ENCODE measurements at places on chromosomes 5 and 9.

- no peak for DNase-seq
These were observed 132.8 kb upstream of the PAPPA start for GRCh38 chr9:116020801-116021200.

DNA sequence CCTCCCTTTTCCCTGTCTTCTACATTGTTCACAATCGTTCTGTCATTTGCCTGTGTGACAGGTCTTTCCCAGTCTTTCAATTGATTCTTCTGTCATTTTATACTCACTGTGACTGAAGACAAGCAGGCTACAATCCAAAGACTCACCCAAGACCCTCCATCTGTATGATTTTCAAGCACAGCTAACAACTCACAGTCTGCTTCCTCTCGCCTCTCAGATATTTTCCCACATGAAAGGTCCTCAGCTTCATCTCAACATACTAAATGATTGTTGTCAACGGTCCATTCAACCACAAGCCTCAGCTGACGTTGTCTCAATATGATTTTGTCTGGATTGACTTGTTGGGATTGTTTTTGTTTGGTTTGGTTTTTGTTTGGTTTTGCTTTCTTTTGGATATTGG lies 346.5 kb downstream of the NFIB start:
- no peak for DNase-seq

GRCh38 chr5:15487228-15487627 lies 12.8 kb upstream of the FBXL7 start:
- DNase-seq = no peak

DNA sequence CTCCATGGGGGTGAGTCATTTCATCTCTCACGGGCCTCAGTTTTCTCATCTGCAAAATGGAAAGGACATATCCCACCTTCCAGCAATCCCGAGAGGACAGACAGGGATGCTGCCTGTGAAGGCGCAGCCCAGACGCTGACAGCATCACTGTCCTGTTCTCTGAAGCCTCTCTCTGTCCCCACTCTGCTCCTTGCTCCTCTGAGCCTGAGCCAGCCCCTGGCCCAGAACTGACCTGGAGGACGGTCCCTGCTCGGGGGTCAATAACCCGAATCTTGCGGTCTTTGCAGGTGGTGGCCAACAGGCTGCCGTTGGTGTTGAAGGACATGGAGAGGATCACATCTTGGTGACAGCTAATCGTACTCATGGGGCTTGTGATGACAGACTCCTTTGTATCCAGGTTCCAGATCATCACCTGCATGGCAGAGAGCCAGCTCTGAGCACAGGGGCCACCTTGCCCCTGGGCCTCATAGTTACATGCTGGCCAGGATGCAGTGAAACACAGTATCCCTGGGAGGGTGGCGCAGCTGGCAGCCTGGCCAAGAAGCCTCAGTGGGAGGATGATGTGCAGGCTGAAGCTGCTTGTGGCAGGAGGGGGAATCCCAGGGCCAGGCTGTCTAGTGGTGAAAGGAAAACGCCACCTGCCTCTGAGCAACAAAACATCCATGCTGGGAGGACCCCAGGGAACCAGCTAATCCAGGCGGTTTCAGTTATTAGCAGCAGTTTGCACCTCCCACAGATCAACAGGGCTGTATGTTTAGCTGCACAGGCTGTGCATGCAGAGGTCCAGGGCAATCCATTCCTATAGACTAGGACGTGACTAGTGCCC lies 14.0 kb upstream of the TRIM14 start:
- DNase-seq = no peak

DNA sequence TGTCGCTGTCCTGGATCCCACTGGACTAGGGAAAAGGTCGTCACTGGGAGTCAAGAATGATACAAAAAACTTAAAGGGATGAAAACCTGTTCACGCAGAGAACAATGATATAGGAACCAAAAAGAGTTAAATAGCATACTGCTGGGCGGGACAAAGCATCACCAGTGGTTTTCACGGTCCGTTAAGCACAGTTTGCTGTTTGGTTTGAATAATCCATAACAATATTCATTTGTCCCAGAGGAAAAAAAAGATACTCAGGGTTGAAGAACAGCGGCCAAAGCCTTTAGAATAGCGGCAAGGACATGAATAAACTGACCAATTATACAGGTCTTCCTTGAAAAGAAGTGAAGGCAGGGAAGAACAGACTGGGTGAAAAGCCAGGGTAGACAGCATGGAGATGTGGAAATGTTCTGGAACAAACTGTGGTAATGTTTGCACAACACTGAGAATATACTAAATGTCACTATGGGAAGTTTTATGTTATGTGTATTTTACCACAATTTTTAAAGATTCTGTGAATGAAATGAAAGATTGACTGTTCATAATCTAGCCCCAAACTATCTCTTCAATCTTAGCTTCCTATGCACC lies 60.8 kb downstream of the MTMR12 start:
- peak; percentile 71 for DNase-seq

GRCh38 chr9:102551346-102551745 lies 443.8 kb upstream of the CYLC2 start:
- DNase-seq = no peak

- no peak for DNase-seq
These were observed 381.1 kb downstream of the ZNF608 start for GRCh38 chr5:124365361-124365801.

DNA sequence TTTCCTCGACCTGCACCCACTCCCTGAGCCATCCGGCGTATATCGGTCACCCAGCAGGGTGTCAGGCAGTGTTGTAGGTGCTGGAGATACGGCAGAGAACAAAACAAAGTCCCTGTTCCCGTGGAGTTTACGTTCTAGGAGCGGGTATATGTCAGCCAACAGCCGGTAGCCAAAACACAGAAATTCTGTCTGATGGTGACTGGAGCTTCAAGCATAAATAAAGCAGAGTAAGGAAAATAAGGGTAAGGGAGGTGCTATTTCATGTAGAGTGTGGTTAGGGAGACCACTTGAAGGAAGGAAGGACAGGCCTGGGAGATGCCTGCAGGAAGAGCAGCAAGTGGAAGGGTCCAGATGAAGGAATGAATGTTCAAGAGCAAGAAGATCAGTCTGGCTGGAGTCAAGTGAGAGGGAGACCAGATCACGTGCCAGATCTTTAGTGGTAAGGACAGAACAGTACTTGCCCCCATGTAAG lies 783 bp upstream of the ZFR start:
- DNase-seq = peak; percentile 34

GRCh38 chr5:94485067-94485466 lies 133.3 kb downstream of the KIAA0825 start:
- no peak for DNase-seq

DNA sequence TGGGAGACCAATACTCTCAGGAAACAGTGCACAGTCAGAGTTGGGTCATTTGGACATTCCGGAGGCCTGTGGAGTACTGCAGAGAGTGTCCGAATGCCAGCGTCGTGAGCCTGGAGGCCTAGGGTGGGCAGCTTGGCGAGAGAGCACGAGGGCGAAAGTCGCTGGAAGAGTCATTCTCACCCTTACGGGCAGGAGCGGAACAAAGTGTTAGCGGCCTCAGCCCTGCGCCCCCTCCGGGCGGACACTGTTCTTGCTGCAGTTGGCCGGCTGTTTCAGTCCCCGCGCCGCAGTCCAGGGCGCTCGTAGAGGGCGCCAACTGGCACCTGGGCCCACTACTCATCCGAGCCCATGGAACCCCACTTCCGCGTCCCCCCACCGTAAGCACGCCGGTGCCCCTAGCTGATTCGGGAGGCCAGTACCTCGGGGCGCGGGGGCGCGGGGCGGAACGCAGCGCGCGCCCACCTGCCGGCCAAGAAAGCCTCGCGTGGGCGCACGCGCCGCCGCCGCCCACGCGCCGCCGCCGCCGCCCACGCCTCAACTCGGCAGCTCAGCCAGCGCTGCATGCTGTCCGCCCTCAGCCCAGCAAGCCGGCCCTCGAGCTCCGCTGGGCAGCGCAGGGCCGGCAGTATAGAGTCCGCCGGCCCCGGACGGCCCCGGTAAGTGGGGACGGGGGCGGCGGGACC lies 99.7 kb upstream of the CCL21 start:
- DNase-seq = no peak

DNA sequence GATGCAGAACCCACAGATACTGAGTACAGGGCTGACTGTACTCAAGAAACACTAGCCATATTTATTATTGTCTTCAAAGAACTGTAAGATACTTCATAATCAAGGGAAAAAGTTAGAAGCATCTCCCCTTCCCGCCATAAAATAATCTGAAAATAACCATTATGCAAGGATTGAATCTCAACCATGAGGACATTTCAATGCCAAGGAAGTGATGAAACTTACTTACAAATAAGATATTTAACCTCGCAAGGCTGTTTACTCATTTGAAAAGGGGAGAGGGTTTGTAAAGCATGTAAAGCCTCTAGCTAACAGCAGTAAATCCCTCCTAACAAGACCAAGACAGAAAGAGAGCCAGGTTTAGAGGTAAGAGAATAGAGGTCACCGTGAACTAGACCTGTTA lies 6.3 kb downstream of the MYO10 start:
- DNase-seq = no peak

DNA sequence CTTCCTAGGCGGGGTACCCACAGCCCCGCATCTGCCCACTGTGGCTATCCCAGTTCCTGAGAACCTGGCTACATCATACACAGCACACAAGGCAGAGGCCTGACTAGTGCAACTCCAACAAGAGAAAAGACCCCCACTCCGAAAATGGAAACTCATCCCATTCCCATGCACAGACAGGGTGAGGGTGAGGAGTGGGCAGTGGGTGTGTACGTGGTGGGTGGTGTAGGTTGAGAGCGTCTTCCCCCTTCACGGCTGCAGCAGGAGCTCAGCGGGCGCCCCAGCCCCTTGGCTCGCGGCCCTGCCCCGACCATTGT lies 501 bp upstream of the MAP1B start:
- no peak for DNase-seq

- DNase-seq = no peak
These were observed 14.5 kb downstream of the GSN start for GRCh38 chr9:121282277-121283079.

DNA sequence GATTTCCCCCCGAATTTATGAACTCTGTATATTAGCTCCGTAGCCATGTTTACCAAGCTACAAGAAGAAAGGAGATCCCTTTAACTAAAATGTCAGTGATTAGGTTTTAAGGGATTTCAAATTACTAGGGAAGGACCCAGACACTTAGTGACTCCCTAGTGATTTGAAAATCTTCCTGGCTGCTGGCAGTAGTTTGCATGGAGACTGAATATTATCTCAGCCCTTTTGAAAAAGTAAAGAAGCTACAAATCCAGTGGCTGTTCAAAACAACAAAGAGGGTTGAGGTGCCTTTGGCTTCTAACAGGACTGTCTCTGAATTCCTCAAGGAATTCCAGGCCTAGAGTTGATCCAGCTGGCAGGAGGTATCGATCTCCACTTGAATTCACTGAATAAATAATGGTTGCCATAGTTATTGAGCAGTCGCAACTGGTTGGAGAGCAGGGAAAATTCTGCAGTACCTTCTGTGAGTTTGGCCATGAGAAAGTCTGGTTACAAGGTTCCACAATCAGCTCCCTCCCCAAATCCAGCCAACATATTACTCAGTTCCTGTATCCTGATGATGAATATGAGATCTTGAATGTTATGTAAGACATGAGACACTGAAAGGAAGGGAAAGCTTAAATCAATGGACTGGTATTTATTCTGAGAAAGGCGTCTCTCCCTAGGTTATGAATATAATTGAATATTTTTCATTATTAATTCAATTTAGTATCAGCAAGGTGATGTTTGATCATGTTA lies 37.7 kb downstream of the NR4A3 start:
- no peak for DNase-seq

GRCh38 chr5:143896516-143896915 lies 84.6 kb downstream of the HMHB1 start:
- DNase-seq = no peak

DNA sequence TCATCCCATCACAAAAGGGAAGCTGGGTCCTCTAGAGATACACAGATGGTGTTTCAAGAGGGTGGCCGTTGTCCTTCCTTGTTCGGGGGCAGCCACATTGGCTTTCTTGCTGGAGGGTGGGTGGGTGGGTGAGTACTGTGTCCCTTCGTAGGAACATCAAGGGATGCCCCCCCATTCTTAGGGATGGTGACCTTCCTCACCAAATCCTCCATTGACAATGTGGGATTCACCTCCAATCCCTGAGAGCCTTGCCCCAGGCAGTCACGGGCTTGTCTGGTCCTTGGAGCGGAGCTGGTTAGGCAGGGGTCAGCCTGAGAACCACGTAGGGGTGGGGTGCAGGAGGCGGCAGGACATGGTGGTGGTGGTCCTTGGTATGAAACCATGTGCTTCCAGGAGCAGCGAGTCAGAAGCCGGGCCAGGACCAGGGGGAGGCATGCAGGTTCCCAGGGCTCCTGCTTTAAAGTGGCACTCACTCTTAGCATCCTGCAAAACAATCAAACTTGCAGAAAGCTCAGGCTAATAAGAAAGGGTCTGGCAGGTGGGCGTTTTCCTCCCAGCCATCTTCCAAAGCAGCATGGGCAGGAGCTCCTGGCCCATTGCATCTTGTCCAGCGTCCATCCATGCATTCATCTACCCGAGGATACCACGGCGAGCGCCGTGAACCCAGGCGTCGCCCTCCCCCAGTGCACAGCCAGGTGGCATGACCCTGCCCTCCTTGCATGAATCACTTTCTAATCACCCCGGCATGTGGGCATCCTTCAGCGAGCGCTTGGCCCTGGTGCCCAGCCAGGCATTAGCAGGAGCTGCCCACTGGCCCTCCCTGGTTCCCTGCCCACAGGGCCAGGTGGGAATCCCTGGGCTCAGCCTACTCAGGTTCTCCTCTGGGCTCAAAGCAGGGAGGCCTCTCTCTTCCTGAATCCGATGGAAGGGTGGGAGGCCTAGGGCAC lies 76.4 kb downstream of the NTNG2 start:
- no peak for DNase-seq

DNA sequence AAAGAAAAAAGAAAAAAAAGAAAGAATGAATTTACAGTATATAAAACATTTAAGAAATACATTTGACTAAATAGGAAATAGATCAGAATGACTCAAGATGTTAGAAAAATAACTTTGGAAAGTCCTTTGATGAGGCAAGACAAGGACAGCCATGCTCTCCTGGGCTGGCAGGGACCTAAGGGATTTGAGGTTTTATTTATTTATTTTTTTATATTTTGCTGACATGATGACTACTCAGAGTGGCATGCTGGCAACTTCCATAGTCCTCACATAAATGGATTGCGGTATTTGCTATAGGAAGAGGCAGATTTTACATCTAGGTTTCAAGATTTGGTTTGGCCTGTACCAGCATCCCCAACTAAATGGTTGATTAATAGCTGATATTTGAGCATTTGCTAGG lies 17.7 kb downstream of the SLC28A3 start:
- no peak for DNase-seq

- no peak for DNase-seq
These were observed 54.6 kb downstream of the SCAI start for GRCh38 chr9:125088752-125089151.

Measured in NCI-H526 (cell line).